ENCODE measurements at places on chromosomes 2 and 18. TPM values are rescaled to one million over a fixed set of nuclear protein-coding genes. Genes with fewer than 3 reads are reported as not detected.

Gene ACTG2
- 40.8 TPM for total RNA-seq

Gene SALL3
- not detected for total RNA-seq

Gene TEX261
- 36.7 TPM for total RNA-seq

Gene MAB21L4
- total RNA-seq = 148 TPM

Gene ARHGEF4
- 41.8 TPM for total RNA-seq

Gene HOXD3
- total RNA-seq = 0.52 TPM

Gene PLA2R1
- total RNA-seq = 6.2 TPM

Gene DUSP2
- 1.8 TPM for total RNA-seq

Gene EIPR1
- total RNA-seq = 25.9 TPM

Measured in esophagus mucosa (tissue), 1 donor.